Brain (organoid and tissue), 16 donors: ENCODE measurements at places on chromosomes 5 and 9.

DNA sequence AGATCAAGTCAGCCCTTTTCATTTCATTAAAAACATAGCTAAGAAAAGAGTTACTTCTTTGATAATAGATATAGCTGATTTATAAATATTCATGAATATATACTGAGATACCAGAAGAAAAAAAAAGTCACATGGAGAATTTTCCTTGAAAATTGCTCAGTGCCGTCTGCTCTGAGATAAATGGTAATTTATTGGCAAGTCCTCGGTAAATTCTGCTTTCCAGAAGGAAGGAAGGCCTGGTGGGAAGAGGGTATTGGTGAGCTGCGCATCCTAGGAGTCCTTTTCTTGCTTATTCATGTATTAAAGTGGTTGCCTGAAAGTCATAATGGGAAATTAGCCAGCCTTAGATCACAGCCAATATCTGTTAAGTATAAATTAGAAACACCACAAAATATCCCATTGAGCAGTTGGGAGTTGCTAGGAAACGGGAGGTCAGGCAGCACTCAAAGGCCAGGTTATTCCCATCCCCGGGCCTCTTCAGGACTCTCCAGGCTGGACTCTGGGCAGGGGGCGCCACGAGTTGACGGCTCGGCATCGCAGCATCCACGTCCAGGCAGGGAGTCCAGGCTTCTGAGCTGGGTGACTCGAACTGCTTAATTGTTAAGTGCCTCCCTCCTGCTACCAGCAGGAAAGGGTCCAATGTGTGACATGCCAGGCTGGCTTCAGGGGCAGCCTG, 116.7 kb upstream of the RETREG1 start:
- DNase-seq, result peak; percentile 76

DNA sequence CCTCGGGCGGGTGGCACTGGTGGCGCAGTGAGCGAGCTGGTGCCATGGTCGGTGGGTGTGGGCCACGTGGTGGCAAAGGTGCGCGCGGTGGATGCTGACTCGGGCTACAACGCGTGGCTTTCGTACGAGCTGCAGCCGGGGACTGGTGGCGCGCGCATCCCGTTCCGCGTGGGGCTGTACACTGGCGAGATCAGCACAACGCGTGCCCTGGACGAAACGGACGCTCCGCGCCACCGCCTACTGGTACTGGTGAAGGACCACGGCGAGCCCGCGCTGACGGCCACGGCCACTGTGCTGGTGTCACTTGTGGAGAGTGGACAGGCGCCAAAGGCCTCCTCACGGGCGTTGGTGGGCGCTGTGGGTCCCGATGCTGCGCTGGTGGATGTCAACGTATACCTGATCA, 2.0 kb downstream of the PCDHA4 start:
- no peak for DNase-seq

DNA sequence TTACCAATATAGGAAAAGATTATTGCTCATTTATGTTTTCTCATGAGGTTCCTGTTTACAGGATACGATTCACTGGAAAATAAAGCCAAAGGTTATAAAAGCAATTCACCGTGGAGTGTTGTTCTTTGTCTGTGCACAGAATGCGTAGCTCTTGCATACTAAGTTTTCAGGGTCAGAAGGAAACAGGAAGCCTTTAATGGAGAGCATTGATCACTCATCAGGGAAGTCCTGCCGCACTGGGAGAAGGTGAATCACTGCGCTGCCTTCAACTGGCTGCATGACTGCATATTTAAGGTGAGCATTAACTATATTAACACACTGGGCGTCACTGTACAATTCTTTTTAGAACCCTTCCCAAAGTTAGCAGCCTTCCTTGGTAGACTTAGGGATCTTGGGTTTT, 74.1 kb upstream of the SYK start:
- no peak for DNase-seq

DNA sequence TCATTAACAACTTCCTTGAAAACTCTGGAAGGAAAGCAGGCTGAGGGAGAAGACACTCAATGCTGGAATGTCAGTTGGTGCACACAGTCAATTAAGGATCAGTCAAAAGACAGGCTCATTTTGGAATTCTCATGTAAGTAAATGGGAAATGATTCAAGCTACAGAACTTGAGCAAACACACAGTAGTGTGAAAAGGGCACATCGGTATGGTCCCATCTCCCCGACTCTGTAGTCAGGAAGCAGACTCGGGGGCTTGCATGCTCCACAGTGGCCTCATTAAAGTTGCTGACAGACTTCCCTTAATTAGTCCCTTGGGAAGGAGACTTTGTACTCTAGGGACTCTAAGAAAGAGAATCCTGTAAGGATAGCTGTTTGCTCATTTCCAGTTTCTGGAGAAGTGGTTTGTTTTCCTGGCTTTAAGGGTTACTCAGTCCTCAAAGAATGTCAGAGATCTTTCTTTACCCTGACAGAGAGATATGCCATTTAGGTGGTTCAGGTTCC, 339.2 kb downstream of the ADAMTS6 start:
- DNase-seq, result peak; percentile 19

DNA sequence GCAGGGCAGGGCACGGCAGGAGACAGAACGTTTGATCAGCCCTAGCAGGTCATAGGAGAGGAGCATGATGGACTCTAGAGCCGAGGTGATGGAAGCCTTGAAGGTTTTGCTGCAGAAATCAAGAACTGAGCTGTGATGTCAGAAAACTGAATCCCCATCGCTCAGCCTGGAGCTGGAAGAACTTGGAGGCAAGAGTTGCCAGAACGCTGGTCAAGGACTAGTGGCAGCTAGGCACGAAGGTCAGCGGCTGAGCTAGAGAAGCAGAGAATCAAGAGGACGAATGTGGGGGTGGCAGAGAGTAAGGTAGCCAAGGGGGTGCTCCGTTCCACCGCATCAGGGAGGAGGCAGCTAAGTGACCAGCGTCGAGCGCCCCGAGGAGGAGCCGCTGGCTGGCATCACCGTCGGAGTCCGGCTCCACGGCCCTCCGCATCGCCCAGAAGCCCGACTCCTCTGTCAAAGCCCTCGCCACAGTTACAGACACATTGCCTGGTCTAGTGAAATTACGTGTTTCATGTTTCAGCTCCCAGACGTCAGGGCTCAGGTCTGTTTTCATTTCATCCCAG, 1.2 kb upstream of the GALNT10 start:
- no peak for DNase-seq

DNA sequence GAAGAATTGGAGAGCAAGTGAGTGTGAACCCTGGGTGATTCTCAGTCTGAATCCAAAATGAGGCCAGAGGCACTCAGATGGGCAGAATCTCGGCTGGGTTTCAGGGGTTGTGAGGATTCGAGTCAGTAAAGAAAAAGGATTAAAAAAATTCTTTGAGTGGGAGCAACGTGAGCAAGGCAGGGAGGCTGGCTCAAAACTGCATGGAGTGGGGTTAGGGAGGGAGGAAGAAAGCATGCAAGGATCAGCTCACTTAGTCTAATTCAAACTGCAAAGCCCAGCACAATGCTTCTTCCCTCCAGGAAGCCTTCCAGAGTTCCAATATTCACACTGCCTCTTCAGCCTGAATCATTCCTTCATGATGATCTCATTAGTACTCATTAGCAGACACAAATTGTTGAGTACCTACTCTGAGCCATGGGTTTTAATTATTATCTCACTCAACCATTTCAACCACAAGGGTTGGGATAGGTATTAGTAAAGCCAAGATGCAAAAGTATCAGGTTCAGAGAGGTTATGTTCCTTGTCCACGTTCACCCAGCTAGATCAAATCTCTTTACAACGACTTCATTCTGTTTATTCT, 95.8 kb downstream of the BRINP1 start:
- DNase-seq, result no peak

- DNase-seq, result no peak
Measured at GRCh38 chr5:53406630-53407316, 73.7 kb upstream of the FST start.

DNA sequence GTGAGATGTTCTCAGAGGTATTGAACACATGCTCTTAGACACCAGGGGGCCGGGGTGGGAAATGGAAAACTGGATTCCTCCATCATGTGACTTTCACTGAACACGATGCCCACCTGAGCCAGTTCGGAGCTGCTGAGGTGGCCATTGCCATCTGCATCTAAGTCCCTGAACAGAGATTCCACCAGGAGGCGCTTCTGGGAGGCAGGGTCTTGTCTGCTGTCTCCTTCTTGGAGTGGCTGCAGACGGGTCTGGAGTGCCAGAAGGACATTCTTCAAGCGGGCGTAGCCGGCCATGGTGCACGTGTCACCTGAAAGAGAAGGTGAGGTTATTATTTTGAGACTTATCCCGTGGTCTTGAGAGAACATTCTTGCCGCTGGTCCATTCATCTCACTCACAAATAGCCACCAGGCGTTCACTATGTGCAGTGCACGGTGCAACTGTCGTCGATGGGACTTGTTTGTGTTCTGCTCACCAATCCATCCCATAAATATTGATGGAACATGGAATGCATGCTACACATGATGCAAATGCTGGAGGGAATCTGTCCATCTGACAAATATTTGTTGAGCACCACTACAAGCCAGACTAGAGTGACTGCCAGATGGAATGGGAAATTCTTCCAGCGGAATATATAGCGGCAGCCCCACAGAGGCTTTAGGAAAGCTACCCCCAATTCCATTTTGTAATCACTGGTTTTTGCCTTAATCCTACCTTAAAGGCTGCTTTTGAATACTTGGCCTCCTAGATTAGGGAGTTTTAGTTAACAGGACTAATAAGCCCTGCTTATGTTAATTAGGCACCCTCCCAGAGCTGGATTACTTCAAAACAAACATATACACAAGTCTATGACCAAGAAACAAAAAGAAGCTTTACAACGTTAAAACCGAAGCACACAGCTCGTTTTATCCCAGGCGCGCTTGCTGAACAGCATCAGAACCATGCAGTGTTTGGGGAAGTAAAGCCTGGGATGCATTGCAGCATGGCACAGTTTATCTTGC, 264.8 kb downstream of the HSPA4 start:
- no peak for DNase-seq

- no peak for DNase-seq
Measured at GRCh38 chr5:154971501-154971900, 30.6 kb downstream of the MRPL22 start.

DNA sequence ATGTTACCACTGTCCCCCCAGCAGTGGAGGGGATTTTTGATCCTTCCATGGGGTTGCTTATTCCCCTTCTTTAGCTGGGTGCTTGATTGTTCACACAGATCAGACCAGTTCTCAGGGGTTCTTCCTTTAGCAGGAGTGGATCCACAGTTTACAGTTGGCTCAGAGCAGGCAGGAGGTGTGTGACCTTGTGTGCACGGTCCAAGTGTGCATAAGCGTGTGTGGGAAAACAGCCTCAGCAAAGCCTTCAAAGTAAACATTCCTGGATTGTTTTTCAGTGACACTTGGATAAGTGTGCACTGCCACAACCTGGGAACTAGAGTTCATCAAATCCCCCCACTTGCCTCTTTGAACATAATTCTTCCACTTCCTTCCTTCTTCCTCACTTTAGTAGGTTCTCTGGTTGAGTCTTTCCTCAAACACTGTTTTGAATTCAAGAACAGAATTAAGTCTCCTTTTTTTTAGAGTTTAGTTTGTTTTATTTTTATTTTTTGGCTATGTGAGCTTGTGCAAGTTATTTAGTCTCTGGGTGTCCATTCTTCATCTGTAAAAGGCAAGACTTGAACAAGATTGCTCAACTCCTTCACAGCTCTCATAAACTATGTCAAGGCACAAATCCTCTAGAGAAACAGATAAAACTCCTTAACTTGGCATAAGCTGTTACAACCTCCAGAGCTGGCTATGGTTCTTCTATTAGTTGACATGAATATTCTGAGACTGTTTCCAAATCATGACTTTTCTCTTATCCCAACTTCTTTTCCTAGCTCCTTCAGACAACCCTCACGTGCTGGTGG, 78.0 kb downstream of the OSMR start:
- no peak for DNase-seq

DNA sequence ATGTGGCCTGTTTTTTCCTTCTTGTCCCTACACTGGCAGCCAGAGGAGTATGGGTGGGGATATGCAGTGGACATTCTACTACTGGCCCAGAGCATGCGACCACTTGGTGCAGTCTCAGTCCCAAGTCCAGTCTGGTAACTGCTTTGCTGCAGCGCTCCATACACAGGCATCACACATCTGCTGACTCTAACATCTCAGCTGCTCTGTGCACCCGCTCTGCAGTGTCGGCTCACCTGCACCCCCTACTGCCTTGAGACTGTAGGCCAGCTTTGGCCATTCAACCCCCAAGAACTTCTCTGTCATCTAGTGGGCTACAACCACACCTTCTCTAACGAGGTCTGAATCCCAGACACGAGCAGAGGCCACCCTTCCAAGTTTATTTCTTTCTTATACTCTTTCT, 46.4 kb upstream of the SLCO6A1 start:
- no peak for DNase-seq

DNA sequence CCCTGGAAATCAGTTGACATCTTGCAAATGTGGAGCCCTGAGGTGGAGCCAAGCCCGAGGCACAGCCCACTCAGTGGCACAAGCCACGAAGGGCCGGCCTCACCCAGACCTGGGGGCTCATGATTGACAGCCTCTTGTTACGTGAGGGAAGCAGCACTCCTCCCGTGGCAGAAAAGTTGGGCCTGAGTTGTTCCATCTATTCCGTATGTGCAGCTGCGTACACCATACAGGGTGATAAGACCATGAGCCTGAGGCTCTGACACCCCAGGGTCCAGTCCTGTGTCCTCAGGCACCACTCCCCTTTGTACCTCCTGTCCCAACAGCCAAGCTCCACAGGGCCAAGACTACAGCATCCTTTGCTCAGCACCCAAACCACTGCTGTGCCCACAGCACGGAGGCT, 1.9 kb upstream of the ORM2 start:
- DNase-seq, result no peak

DNA sequence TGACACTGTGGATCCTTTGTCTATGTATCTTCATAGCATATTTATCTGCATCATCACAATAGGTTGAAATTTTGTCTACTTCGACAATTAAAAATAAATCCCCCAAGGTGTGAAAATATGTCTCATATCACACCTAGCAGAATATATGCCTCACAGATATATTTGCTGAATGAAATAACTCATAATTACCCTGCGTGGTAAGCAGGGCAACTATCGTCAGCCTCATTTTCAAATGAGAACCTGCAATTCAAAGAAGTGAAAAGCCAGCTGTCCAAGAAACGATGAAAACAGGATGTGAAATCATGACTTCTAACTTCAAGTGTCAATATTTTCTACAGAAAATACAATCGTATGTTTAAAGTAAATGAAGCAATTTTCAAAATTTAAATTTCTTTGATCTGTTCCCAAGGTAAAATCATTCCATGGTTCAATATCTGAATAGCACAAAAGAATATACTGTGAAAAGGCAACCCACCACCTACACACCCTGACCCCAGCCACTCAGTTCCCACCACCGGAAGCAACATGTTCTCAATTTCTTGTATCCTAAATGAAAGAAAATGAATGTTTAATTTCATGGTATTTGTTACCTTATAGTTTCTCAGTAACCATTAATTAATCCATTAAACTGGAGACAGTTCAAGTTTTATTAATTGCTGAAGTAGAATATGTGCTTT, 57.1 kb downstream of the TBCA start:
- DNase-seq, result no peak

GRCh38 chr5:158751961-158752655, 347.6 kb downstream of the EBF1 start:
- DNase-seq, result no peak

DNA sequence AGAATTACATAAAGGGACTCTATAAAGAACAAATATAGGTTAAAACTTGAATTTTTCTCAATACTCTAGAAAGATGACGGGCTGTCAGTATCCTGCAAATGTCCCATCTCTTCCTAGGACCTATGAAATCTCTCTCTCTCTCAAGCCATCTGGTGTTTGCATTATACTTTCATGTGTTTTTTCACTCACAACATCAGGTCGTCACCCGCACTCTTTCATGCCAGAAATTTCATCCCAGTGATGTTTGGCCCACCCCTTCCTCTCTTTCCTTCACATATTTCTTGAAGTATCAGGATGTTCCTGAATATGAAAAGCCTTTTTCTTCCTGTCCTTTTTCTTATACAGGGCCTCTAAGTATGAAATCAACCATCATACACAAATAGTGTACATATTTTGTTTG, 63.3 kb upstream of the GAS1 start:
- DNase-seq, result peak; percentile 65
